Fibroblast of upper back skin (primary cell): ENCODE measurements at places on chromosomes 5 and 9.

DNA sequence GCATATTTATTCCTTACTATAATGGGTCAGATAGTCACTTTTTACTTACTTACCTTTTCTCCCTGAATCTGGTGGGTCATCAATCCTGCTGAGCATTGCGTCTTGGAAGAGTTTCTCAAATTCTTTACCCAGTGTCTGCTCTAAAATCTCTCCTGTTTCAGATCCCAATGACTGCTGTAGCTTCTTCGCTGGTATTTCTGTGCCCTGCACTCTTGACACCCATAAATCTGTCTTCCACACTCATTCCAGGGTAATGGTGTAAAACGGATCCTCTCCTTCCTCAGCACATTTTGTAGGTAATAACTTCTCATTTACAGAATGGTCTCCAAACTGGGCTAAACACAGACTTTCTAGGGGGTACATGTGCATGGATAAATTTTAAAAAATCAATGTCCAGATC is 407.4 kb downstream of the DMAC1 start:
- no peak for DNase-seq

DNA sequence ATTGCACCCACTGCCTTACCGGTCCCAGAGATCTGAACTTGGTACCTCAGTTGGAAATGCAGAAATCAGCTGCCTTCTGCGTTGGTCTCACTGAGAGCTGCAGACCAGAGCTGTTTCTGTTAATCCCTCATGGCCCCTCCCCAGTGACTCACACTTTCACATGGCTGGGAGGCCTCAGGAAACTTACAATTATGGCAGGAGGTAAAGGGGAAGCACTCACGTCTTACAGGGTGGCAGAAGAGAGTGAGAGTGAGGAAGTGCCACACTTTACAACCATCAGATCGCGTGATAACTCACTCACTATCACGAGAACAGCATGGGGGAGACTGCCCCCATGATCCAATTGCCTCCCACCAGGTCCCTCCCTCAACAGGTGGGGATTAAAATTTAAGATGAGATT is 648.5 kb downstream of the MTRR start:
- DNase-seq, result peak; percentile 27

DNA sequence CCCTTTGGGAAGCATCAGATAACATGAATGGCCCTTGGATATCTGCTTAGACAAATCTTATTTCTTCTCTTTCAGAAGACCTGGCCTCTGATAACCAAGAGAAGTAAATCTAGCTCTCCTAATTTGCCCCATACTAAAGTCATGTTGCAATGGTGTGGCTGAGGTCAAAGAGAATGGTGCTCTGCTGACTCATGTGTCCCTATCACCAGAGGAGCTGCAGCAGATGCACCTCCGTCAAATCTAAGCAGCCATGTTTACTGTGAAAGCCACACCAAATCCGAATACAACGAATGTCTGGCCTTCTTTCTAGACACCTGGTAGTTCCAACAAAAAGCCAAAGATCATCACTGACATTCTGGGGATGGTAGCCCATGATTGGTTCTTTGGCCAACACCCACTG is 23.2 kb downstream of the RETREG1 start:
- no peak for DNase-seq

DNA sequence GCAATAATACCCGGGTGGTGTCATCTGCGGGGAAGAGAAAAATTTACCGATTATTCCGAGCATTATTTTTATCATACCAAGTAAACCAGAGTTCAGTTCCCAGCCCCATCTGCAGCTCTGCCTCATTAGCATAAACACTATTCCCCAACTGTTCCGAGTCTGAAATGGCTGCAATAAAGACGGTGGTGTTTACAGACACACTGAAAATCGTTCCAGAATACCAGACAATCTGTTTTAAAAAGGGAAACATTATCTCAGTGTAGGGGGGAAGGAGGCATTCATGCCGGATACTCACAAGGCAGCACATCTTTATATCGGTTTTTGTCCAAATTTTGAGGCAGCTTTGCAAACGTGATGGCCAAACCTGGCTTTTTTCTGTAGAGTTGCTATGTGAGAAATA is 70.3 kb upstream of the EPB41L4B start:
- no peak for DNase-seq

GRCh38 chr9:101648493-101648892 is 53.7 kb upstream of the PPP3R2 start:
- DNase-seq, result no peak
